ENCODE measurements at places on chromosomes 1 and 21.
A peak's percentile ranks its signal among the peaks of the same experiment; 100 is the strongest.

GRCh38 chr1:11664336-11665065 lies 501 bp downstream of the FBXO6 start:
- DNase-seq: peak; percentile 47

DNA sequence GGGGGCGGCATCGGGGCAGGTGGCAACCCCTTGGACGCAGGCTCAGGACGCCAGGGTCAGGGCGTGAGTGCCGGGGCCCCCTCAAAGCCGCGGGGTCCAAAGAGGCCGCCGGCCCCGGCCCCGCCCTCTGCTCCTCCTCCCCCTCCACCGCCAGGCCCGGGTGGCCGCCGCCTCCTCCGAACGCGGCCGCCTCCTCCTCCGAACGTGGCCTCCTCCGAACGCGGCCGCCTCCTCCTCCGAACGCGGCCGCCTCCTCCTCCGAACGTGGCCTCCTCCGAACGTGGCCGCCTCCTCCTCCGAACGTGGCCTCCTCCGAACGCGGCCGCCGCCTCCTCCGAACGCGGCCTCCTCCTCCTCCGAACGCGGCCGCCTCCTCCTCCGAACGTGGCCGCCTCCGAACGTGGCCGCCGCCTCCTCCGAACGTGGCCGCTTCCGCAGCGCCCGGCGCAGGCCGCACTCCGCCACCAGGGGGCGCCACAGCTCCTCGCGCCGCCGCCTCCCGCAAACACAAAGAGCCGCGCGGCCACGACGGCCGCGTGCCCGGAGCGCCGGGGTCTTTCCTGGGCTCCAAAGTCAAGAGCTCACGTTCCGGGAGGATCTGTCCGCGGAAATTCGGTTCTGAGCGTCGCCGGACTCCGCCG lies 19.3 kb upstream of the SAMD11 start:
- peak; percentile 79 for DNase-seq

DNA sequence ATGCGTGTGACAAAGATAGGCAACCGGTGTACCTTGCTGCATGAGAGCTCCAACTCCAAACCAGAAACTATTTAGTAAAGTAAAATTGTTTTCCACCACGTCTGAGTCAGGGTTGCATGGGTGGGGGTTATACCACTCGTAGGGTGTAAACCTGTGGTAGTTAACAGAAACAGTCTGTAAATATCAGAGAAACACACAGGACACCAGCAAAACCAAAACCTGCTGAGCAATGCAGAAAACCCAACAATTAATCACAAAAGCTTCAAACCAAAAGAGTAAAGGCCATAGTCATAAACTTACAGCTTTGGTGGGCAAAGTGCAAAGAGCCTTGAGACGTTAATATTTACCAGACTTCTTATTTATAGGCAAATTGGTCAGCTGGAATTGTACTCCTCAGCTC lies 282.7 kb downstream of the BACH1 start:
- DNase-seq: no peak

DNA sequence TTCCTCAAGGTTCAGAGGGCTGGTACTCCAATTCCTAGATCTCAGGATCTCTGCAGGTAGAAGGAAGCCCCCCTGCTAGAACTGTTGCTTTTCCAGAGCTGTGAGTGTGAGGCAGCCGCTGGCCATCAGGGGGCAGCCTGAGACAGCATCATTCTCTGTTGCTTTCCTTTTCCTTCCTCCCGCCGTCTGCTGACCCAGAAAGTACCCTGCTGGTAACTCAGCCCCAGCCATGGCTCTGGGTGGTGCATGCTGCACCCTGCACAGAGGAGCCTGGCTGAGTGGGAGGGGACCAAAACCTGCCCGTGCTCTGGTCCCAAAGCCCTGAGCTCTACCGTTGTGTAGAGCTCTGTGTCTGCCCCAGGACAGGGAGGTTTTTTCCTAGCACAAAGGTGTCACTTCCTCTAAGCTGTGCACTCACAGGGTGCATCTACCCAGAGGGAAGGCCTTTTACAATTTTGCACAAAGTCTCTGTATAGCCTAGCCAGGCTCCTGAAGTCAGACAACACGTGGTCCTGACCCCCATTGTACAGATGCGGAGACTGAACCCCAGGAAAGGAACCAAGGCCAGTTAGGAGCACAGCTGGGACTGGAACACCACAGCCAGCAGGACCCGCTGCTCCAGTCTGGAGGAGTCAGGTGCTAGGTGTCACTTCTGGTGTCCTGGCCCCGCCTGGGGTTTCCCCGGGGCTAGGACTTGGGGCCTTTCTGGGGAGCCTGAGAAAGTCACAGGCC lies 5.6 kb upstream of the FAM131C start:
- DNase-seq: peak; percentile 65

- no peak for DNase-seq
Observed at GRCh38 chr21:26185021-26185420, 14.5 kb upstream of the APP start.

- DNase-seq: no peak
Observed at GRCh38 chr1:26210147-26210870, 19.9 kb downstream of the CATSPER4 start.

DNA sequence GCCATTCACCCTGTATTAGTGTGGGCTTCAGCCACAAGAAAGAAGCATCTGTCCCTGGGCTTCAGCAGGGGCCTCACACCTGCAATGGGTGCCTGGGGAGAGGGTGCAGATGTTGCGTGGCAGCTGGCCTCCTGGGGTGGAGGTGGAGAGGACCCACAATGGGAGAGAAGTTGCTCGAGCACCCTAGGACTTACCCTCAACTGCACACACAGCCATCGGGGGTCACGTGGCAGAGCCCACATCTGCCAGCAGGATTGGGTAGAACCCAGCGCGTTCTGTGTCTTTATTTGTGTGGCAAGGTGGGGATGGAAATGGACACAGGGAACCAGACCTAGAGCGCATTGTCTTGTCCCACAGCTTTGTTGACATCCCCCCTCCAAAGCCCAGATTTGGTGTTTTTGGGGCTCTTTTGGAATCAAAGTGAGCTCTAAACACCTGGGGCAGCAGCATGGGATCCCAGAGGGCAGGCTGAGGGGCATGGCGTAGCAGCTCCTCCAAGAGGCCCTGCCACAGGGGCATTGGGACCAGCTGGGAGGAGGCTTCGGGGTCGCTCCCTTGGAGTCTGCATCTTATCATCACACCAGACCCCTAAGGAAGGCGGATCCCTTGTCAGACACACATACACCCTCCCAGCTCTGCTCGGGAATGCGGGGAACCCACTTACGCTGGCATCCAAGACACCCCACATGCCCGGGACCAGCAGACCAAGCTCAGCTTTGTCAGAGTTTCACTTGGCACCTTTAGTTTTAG lies 5.1 kb downstream of the ABCG1 start:
- DNase-seq: no peak

DNA sequence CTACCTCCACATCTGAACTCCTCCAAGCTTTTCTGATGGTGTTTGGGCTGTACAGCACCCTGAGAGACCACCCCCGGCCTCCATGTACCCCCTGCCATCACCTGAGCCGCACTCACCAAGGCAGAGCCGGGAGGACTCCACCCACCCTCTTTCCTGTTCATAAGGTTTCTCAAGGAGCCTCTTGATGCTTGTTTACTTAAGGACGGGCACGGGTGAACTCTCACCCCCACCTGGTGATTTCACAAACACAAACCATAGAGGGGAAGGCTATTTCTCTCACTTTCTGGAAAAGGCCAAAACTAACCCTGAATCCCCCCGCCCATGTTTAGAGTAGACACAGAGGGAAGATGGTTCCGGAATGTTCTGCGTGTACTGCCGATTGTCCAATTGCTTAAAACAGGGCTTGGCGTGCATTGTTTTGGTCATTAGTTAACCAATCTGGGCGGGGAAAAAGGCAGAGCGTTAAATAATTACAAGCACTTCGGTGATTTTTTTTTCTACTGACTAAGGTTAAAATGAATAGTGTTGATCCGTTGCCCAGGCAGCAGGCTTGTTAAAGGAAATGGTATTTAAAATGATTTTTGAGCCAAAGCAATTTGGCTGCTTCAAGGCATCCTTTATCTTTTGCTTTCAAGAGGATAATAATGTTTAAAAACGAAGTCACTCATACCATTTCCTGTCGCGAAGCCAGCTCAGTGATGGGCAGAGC lies 279.8 kb upstream of the VAMP3 start:
- DNase-seq: no peak

DNA sequence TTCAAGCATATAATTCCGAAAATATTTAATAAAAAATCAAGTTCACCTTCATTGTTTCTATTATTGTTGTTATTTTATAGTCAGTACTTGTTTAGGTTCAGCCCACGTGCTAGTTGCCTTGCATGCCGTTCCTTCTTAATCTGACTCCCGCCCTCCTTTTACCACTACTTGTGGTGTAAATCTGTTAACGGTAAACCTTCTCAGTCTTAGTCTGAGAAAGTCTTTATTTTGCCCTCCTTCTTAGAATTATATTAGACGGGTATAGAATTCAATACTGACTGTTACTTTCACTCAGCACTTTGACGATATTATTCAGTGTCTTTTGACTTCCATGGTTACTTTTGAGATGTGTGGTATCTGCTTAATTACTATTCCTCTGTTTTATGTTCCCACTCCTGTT lies 104.8 kb downstream of the RGL1 start:
- DNase-seq: no peak

GRCh38 chr1:247118946-247119446 lies 14.8 kb upstream of the ZNF669 start:
- DNase-seq: no peak

DNA sequence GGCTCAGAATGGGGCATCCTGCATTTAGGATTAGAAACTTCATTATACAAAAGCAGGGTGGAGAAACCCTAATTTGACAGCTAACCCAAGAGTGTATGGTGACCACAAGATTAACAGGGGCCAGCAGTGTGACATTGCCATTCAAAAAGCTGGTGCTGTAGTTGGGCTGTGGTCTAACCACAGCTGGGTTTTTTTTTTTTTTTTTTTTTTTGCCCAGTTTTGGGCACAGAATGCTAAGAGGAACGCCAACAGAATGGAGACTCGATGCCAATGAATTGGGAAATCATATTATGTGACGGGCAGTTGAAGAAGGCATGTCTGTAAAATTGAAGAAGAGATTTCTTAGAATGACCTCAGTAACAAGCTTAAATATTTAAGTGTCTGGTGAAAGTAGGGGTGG lies 58.4 kb downstream of the NFIA start:
- no peak for DNase-seq

DNA sequence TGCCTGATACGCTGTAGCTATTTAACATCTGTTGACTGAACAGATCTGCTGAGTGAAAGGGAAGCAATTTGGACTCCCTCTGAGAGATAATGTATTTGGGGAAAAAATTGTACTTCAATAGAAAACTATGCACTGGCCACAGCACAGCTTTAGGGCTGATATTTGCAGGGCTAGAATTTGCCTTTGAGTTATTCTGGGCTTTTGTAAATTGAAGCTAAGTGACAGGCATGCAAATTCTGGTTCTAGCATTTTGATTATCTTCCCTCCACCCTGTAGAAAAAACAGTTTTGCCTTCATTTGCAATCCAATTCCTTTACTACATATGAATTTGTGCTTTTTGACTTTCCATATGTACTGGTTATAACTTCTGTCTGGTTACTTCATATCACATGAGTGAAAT lies 7.9 kb downstream of the KYAT3 start:
- DNase-seq: no peak

GRCh38 chr1:174114788-174115448 lies 44.4 kb upstream of the RABGAP1L start:
- DNase-seq: no peak

DNA sequence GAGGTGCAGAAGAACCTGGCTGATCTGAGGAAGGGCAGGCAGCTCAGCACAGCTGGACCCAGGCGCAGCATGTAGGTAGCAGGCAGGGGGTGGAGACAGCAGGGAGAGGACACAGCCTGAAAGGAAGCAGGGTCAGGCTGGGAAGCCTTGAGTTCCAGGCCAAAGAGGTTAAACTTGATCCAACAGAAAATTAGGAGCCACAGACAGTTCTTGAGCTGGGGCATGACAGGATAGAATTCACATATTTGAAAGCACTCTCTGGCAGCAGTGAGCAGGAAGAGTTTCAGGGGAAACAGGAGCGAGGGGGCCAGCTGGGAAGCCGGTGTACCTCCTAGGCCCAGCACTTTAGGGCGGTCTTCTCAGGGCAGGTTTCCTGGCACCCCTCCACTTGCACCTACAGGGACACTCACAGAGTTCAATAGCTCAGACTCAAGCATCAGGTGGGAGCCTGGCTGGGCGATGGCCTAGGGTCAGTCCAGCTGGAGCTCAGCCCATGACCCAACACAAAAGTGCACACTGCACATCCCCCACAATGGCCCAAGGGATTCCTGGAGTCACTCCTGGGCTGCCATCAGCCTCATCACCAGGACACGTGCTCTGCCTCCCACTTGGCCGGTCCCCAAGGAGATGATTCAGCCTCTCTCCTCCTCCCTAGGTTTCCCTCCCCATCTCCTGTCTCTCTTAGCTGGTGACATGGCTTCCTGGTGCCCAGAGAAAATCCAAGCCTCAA lies 22.7 kb downstream of the MATN1 start:
- DNase-seq: no peak

DNA sequence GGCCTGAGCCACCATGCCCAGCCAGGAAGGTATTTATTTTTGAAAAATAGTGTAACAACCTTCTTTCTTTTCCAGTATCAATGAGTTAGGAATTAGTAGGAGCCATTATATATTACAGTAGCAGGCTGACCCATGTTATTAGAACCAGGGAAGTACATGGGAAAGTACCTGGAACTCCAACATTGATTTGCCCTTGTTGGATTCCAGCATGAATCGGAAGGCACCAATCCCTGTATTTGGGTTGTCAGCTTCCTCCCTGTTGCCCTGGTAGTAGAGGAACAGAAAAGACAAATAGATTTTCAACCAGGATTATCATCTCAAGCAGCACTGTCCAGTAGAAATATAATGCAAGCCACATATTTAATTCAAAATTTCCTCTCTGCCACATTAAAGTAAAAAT lies 10.2 kb upstream of the RBM8A start:
- no peak for DNase-seq

- DNase-seq: no peak
Observed at GRCh38 chr1:159790237-159790917, 9.6 kb downstream of the DUSP23 start.

- DNase-seq: no peak
Observed at GRCh38 chr1:12511516-12512468, 106.2 kb downstream of the DHRS3 start.

DNA sequence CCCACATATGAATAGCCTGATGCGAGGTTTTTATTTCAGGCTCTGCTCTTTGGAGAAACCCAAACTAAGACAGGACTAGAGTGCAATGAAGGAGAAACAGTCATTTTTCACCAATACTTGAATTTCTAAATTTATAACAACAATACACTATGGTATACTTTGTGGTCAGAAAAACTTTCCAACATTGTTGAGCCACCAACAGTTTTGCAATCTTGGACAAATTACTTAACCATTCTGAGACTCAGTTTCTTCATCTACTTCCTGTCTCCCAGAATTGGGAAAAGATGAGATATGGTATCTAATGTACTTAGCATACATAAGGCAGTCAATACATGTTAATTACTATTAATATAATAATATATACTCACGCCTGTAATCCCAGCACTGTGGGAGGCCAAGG lies 519.8 kb upstream of the PLXNA2 start:
- DNase-seq: no peak

Measured in activated T-cell treated with anti-CD3 and anti-CD28 coated beads for 1 hour (primary cell).